ENCODE measurements at places on chromosomes 6 and 20.

DNA sequence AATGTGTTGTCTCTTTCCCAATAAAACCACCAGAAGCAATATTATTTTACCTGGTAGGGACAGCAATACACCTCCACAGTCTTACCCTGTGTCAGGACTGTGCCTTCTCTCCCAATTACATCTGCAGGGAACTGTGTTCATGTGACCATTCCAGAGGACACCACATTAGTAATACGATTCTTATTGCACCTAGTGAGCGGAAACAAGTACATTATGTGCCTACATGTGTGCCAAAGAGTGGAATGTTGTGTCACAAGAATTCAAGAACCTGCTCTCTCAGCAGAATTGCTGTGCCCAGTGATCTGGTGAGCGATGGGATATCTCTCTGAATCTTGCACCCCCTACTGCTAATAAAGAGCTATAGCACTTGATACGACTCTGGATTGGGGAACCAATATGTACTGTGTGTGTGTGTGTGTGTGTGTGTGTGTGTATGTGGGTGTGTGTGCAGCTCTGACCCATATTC lies 57.4 kb upstream of the FOXC1 start:
- no peak for DNase-seq

DNA sequence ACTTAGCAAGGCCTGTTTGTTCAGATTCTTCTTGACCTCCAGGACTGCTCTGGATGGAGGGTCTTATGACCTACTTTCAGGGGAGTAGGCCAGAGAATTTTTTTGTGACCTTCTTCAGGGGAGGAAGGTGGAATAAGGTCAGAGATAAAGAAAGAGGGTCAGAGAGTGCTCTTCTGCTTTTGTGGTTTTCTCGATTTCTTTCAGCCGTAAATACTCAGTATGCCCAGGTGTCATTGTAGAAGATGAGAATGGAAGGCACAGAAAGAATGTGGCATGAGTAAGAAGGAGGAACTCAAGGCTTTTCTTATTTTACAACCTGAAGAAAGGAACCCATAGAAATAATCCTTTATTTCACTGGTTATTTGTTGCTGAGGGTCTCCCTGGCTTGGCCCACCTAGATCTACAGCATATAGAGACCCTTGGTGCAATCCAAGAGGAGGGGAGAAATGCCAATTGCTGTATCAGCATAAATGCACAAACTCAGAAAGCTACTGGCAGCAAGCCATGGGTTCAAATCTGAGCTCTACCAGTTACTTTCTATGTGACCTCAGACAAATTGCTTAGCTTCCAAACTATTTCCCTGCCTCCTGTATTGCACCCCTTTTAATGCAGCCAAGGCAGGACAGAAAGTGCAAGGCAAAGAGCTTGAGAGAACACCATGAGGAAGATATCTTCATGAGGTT lies 68.0 kb downstream of the OLIG3 start:
- no peak for DNase-seq

GRCh38 chr6:15247500-15248450 lies 1.9 kb downstream of the JARID2 start:
- DNase-seq: peak; percentile 23

- DNase-seq: no peak
Measured at GRCh38 chr6:3623451-3624249, 127.9 kb downstream of the PXDC1 start.

DNA sequence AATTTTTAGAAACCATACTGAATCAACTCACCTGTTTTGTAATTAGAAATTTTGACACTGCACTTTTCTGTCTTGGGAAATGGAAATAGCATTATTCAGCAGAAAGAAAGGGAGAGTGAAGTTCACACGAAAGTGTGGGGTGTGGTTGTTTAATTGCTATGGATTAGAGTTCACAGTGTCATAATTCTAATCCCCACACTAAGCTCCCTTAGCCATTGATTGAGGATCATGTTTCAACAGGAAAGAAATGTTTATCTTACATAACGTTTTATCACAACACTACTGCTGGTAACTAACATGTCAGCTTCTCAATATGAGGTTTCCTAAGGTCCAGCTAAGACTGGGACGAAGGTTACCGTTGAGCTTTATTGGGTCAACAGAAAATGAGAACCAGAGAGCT lies 31.4 kb upstream of the GSTA5 start:
- no peak for DNase-seq

- no peak for DNase-seq
Measured at GRCh38 chr6:35213824-35214756, at the start of gene SCUBE3. Gene SCUBE3 (plus strand): TSS chr6:35213956. CDS start chr6:35214419, 463 bp downstream.

- DNase-seq: no peak
Measured at GRCh38 chr6:78854546-78854945, 12.8 kb upstream of the IRAK1BP1 start.

DNA sequence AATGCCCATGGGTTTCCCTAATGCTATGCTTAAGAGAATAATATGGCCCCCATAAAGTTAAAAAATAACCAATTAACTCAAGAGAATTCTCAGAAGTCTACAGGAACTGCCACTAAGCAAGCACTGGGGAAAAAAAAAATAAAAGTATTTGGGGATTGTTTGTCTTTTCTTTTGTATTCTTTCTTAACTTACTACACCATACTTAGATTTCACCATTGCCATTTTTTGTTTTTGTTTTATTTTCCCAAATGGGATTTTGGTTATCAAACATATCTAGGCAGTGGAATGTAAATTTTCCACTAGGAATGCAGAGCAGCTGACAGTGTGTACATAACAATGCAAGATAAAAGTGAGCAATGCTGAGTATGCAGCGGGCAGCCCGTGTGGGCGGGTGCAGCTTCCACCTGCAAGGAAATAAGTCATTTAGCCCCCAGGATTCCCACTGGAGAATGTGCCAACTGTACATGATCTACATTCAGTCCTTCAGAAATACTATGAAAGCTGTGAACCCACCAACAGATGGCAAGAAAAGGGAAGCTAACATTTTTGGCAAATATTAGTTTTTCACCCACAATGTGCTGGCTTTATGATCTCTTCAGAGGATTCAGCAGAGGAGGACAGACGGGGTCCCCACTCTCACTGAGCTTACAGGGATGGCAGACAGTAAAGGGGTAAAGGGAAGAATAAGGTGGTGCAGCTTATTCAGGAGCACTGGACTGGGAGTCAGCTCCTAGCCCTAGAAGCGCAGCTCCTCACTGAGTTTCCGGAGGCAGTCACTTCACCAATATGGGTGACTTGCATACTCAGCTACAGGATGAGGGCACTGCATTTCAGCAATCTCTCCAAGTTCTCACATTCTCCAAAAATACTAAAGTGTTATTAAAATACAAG lies 44.4 kb downstream of the DCDC2 start:
- DNase-seq: no peak

- no peak for DNase-seq
Measured at GRCh38 chr6:109457562-109457996, 2.0 kb upstream of the MICAL1 start.
